ENCODE measurements at places on chromosomes 11 and 22.

DNA sequence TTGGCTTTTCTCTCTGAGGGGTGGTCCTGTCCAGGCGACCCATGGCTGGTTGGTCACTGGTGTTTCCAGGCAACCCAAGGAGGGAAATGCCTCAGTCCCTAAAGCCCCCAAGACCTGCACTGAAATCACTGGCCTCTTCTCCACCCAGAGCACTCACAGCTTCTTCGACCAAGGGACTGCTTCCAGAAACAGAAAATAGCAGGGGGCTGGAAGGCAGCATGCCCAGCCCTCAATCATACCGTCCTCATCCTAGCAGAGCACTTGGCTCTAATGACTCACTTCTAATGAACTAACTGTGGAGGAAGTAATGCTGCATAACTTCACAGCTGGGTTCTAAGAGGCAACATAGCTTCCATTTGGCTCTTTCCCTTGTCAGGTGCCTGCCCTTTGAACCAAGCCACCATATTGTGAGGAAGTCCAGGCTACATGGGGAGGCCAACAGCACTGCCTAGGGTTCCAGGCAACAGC, 27.6 kb downstream of the DKK3 start:
- no peak for DNase-seq

- peak; percentile 65 for DNase-seq
Measured at GRCh38 chr22:50252082-50253045, 1.3 kb upstream of the HDAC10 start.

DNA sequence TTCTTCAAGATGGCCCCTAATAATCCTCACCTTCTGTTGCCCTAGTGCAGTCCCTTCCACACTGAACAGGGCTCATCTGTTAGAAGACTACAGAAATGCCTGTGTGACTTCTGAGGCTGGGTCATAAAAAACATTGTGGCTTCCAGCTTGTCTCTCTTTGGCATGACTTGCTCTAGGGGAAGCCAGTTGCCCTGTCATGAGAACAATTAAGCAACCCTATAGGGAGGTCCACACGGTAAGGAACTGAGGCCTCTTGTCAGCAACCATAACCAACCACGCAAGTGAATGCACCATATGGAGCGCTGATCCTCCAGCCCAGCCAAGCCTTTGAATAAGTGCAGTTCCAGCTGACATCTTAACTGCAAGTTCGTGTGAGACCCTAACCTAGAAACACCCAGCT, 2.6 kb downstream of the LIPT2 start:
- no peak for DNase-seq

- peak; percentile 80 for DNase-seq
Measured at GRCh38 chr22:46829941-46830715, 67.7 kb downstream of the TBC1D22A start.

- DNase-seq: no peak
Measured at GRCh38 chr11:131624531-131624930, 254.1 kb downstream of the NTM start.

GRCh38 chr11:124434699-124435098, 10.0 kb upstream of the OR8B4 start:
- DNase-seq: no peak

- no peak for DNase-seq
Measured at GRCh38 chr11:91790346-91791170, 434.1 kb upstream of the FAT3 start.

GRCh38 chr22:16961477-16962186, 46.4 kb downstream of the GAB4 start:
- DNase-seq: no peak

DNA sequence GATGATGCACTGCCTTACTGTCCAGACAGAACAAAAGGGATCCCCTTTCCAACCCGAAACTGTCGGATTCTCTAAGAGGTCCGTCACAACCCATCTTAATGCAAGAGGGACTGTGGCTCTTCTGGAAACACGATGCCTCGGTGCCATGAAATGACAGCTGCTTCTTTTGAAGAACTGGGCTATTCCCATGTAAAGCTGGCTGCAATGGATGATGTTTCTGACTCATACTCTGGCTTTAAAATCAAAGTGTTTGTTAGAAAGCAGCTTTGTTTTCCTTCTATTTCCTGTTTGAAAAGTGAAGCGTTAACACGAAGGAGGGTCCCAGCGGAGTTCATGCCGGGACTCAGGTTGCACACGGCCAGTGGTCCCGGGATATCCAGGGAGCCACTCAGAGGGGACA, 3.1 kb downstream of the TP53AIP1 start:
- no peak for DNase-seq

DNA sequence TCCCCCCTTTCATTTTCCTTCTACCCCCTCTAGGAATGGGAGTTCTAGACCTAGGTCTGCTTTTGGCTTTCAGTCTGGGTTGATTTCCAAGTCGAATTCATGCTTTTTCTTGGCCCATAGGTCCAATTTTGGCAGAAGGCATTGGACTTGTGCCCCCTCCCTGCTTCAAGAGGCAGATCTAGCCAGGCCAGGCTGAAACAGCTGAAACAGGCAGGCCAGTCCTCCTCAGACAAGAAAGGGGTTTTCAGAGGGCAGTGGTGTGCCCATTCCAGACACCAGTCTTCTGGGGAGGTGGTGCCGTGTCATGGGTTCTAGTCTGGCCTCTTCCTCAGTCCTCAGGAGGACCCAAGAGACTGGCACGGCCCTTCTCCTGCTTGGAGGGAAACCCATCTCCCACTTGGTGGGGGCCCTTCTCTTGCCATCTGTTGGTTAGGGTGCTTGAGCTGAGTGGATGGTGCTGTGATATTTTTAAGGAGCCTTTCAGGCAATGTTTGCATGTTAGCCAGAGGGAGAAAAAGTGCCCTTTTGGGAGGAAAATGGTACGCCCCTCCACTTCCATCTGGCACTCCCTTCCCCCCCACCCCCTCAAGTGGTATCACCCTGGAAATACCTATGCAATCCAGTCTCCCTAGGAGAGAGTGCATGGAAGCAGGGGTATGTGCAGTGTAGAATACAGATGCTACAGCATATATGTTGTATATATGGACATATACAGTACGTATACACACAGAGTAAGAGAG, 53.6 kb downstream of the SYT13 start:
- no peak for DNase-seq

DNA sequence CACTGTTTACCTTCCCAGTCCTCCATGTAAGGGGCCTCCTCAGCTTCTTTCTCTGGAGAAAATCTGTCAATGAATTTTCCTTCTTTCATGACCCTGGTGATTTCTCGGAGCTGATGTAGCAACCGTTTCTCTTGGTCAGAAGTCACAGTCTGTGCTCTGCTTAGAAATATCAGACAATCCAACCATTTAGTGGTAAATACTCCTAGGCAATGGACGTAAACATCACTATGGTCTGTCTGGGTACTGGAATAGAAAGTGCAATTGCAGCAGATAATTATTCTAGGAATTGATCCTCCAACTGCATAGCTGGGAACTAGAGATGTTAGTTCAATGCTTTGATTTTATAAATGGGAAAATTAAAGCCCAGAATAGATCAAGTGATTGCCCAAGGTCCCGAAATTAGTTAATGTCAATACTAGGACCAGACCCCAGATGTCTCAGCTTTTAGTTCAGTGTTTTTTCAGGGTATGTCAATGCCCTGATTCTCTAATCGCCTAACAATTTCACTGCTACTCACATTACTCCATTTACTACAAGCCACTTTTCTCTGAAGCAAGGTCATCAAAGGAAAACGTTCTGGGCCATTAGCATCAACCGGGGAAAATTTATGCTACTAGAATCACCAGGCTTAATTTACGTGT, 42.1 kb downstream of the RIC3 start:
- DNase-seq: no peak

All from fibroblast of the aortic adventitia (primary cell).